Activated naive CD8-positive, alpha-beta T cell treated with anti-CD3 and anti-CD28 coated beads, Interleukin-2, amount 10 ng/mL, durations not matched to agents 7 days and 5 days (primary cell): ENCODE measurements at places on chromosomes 11 and 22.

- H3K27me3 ChIP-seq: no peaks in the 10 kb centered on the region
- peaks cover 60% of the 10 kb centered on the region for H3K36me3 ChIP-seq
- no peak for DNase-seq
These were observed 108.2 kb downstream of the CYP2R1 start for GRCh38 chr11:14783788-14784187.

DNA sequence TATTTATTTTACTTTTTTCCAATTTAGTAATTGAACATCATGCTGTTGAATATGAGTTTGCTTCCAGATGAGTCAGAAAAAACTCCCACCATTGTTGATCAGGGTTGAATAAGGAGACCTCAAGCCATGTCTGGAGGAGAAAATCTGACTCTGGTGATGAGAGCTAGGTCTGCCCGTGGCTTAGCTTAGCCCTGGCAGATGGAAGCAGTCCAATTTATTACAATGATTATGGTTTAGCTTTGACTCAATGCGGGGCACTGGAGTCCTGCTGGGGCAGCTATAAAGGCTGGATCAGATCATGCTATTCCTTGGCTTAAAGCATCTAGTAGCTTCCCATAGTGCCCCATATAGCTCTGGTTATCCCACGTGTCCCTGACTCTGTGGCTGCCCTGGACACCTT, 506.5 kb downstream of the MN1 start:
- no peak overlapping the region for H3K4me3 ChIP-seq
- H3K27me3 ChIP-seq: peaks cover 10% of the 10 kb centered on the region
- H3K27ac ChIP-seq: no peak overlapping the region
- H3K4me1 ChIP-seq: no peaks in the 10 kb centered on the region

DNA sequence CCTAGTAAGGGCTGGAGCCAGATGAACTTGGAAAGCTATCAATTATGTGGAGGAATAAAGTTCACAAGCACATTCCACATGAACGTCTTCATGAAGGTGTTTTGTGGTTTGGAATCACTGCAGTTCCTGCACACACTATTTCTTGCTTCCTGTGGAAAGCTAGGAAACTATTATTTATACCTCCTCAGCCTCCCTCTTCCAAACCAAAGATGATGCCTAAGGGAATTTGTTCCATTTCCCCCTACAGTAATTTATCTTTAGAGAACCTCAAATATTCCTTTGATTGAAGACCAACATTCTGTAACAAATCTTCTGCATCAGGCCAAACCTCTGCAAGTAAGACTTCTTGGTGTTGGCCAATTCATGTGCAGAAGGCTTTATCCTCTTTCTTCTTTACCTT, 115.8 kb upstream of the ARHGAP20 start:
- H3K4me3 ChIP-seq: no peak overlapping the region
- H3K27ac ChIP-seq: no peak overlapping the region
- no peaks in the 10 kb centered on the region for H3K27me3 ChIP-seq
- no peaks in the 10 kb centered on the region for H3K4me1 ChIP-seq

- no peaks in the 10 kb centered on the region for H3K4me1 ChIP-seq
- no peak overlapping the region for H3K4me3 ChIP-seq
- no peaks in the 10 kb centered on the region for H3K36me3 ChIP-seq
- H3K27me3 ChIP-seq: no peaks in the 10 kb centered on the region
- DNase-seq: no peak
These were observed 256.9 kb downstream of the CADM1 start for GRCh38 chr11:115247361-115247760.

GRCh38 chr11:31355817-31356216, 13.7 kb downstream of the DCDC1 start:
- DNase-seq: no peak
- H3K4me1 ChIP-seq: no peaks in the 10 kb centered on the region
- H3K4me3 ChIP-seq: no peak overlapping the region
- H3K27me3 ChIP-seq: peaks cover 7% of the 10 kb centered on the region
- H3K36me3 ChIP-seq: no peaks in the 10 kb centered on the region

GRCh38 chr11:71237853-71238252, 14.5 kb downstream of the SHANK2 start:
- peaks cover 4% of the 10 kb centered on the region for H3K4me1 ChIP-seq
- no peak overlapping the region for H3K27ac ChIP-seq
- H3K27me3 ChIP-seq: peaks cover 12% of the 10 kb centered on the region
- no peaks in the 10 kb centered on the region for H3K36me3 ChIP-seq
- H3K4me3 ChIP-seq: no peak overlapping the region
- no peak for DNase-seq

- no peak for DNase-seq
- H3K36me3 ChIP-seq: no peaks in the 10 kb centered on the region
- H3K27ac ChIP-seq: no peak overlapping the region
These were observed 16.2 kb downstream of the WNT7B start for GRCh38 chr22:45960477-45961386.

- H3K36me3 ChIP-seq: no peaks in the 10 kb centered on the region
- H3K4me1 ChIP-seq: peaks cover 33% of the 10 kb centered on the region
- DNase-seq: peak; percentile 21
These were observed 13.6 kb downstream of the P2RY6 start for GRCh38 chr11:73285721-73286120.

DNA sequence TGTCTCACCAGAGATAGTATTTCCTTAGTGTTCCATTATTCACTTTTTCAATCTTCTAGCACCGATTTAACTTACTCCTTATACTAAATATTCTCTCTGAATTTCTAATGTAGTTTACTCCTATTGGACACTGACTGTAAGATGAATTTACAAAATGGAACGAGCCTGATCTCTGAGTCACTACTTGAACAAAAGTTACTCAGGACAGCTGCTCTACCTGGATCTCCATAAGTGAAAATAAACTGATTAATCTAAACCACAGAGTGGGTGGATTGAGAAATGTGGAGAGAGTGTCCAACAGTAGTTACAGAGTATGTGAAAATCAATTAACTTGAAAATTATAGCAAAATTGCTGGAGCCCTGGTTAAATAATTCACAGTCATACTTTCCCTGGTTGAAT, 141.7 kb upstream of the CHORDC1 start:
- H3K27ac ChIP-seq: no peak overlapping the region
- no peak for DNase-seq
- peaks cover 3% of the 10 kb centered on the region for H3K27me3 ChIP-seq
- H3K4me3 ChIP-seq: no peak overlapping the region

DNA sequence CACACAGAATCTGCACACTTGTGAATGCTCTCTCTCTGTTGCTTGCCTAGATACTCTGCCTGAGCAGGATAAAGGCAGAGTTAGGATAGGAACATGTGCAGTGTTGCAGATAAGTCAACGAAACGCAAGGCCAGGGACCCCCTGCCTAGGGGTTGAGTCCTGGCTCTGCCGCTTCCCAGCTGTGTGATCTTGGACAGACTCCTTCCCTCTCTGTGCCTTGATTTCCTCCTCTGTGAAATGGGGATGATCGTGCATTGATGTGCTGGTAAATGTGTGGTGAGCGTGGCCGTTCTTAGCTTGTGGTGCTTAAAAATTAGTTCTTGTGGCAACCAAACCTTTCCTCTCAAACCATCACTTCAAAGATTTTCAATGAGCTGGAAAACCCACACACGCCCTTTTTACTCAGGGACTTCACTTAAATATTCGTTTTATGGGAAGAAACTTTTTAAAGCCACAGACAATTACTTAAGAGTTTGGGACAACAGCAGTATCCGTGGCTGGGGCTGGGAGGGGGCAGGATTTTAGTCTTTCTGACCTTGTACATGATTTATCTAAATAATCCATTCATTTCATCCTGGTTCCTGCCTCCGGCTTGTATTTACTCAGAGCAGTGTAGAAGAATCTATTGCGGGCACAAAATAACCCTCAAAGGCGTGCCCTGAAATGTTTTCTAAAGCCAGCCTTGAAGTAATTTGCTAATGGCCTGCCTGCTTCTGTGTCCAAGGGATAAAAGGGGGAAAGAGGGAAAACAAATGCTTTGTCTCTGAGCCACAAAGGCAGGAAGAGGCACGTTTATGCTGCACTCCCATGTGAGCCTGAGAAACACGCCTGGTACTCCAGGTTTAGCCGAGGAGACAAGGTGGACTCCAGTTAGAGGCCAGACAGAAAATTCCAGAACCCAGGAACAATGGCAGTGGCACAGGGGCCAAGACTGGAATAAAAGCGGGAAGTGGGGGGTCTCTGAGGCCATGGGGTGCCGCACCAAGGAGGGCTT, 85.0 kb upstream of the CRYBB3 start:
- no peak for DNase-seq
- H3K4me3 ChIP-seq: no peak overlapping the region
- peaks cover 7% of the 10 kb centered on the region for H3K36me3 ChIP-seq
- peaks cover 9% of the 10 kb centered on the region for H3K4me1 ChIP-seq

DNA sequence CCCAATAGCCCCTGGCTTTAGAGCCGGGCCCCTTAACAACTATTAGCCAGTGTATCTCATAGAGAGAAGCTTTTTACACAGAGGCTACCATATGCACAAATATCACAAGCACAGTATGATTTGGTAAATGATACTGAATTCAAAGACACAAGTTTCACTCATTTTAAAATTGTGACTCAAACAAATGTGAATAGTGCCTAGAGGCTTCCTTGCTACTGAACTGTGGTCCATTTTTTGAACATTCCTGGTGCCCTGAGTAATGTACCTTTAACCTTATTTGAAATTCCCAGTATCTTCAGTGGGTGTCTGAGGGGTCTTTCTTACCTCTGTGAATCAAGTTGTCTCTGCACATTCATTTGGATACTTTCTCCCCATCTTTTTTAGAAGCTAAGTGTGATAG, 156.2 kb downstream of the MAML2 start:
- H3K4me1 ChIP-seq: peaks cover 30% of the 10 kb centered on the region
- DNase-seq: no peak
- peaks cover 17% of the 10 kb centered on the region for H3K36me3 ChIP-seq
- no peak overlapping the region for H3K4me3 ChIP-seq

GRCh38 chr11:112903340-112903739, 57.9 kb upstream of the NCAM1 start:
- no peak for DNase-seq
- no peaks in the 10 kb centered on the region for H3K4me1 ChIP-seq
- no peak overlapping the region for H3K4me3 ChIP-seq
- H3K36me3 ChIP-seq: no peaks in the 10 kb centered on the region
- no peak overlapping the region for H3K27ac ChIP-seq

GRCh38 chr11:93396316-93396715, 65.8 kb downstream of the DEUP1 start:
- H3K4me1 ChIP-seq: no peaks in the 10 kb centered on the region
- no peak overlapping the region for H3K27ac ChIP-seq
- no peak overlapping the region for H3K4me3 ChIP-seq
- no peak for DNase-seq
- H3K36me3 ChIP-seq: no peaks in the 10 kb centered on the region
- H3K27me3 ChIP-seq: peaks cover 8% of the 10 kb centered on the region

DNA sequence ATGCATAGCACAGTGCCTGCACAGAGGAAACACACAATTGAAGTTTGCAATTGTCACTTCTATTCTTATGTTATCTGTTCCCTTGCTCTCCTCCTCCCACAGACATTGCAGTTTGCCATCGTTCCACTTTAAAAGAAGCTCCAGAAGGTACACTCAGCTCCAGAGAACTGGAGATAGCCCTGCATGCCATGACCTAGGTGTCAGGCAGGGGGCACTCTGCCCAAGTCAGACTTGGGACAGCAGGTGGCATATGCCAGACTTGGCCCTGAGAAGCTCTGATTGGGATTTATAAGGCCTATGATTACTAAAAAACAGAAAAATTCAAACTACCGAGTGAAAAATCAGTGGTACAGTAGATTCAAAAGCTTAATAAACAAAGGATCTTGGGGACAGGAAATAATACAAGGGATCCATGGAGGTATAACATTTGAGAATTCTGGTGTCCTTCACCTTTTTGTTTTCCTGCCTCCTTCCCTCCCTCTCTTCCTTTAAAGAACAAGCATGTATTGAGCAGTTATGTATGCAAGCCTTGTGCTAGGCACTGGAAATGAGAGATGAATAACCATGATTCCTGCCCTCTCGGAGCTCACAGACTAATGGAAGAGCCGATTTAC, 40.0 kb downstream of the TENM4 start:
- DNase-seq: no peak
- no peaks in the 10 kb centered on the region for H3K27me3 ChIP-seq
- H3K4me3 ChIP-seq: no peak overlapping the region

GRCh38 chr11:91773090-91773489, 451.5 kb upstream of the FAT3 start:
- no peaks in the 10 kb centered on the region for H3K27me3 ChIP-seq
- no peaks in the 10 kb centered on the region for H3K4me1 ChIP-seq
- no peak overlapping the region for H3K4me3 ChIP-seq
- DNase-seq: no peak
- no peak overlapping the region for H3K27ac ChIP-seq

DNA sequence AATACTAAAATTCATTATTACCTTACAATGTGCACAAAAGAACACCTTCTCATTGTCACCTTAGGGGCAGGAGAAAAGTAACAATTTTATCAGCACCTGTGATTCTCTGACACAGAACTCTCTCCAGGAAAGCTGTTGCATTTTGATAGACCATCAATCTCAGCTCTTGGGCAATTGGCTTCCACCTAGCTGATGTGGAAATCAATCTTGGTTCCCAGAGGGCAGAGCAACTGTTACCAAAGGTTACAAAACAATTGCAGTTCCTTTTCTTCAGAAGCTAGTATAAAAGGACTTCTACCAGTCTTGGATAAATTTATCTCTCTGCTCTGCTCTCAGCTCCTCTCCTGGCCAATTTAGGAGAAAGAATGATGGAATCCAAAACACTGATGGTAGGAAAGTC, 157.8 kb upstream of the DDI1 start:
- H3K4me3 ChIP-seq: no peak overlapping the region
- H3K4me1 ChIP-seq: peaks cover 2% of the 10 kb centered on the region
- H3K36me3 ChIP-seq: peaks cover 1% of the 10 kb centered on the region
- DNase-seq: no peak
- no peaks in the 10 kb centered on the region for H3K27me3 ChIP-seq

- H3K36me3 ChIP-seq: peaks cover 10% of the 10 kb centered on the region
- H3K27ac ChIP-seq: peak overlapping the region; percentile 9
- no peaks in the 10 kb centered on the region for H3K27me3 ChIP-seq
- H3K4me1 ChIP-seq: no peaks in the 10 kb centered on the region
- peak; percentile 72 for DNase-seq
These were observed 17.5 kb downstream of the RELT start for GRCh38 chr11:73393479-73394415.

GRCh38 chr22:44550711-44551491, 52.9 kb upstream of the RTL6 start:
- H3K36me3 ChIP-seq: no peaks in the 10 kb centered on the region
- H3K4me1 ChIP-seq: peaks cover 4% of the 10 kb centered on the region
- peaks cover 4% of the 10 kb centered on the region for H3K27me3 ChIP-seq
- no peak for DNase-seq
- peak overlapping the region; percentile 18 for H3K4me3 ChIP-seq
- H3K27ac ChIP-seq: no peak overlapping the region

GRCh38 chr11:225734-226453, 10.2 kb downstream of the SIRT3 start:
- DNase-seq: no peak
- no peaks in the 10 kb centered on the region for H3K27me3 ChIP-seq
- H3K4me1 ChIP-seq: peaks cover 9% of the 10 kb centered on the region
- peaks cover 2% of the 10 kb centered on the region for H3K36me3 ChIP-seq
- H3K27ac ChIP-seq: no peak overlapping the region
